ENCODE measurements at places on chromosomes 2 and 18.

DNA sequence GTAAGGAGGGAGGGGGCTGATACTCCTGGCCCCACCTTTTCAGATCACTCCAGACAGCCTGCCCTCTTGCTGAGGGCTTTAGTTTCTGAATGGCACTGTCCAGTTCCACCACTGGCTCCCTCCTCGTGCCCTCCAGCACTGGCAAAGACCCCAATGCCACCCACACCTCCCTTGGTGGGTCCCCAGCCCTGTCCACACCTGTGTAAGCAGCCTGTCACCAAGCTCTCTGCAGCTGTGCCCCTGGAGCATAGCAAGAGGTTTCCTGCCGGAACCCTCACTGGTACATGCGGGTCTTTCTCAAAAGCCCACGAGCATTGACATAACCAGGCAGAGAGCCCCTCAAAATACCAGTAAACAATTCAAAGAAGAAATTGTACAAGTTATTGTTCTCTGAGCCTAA, 17.6 kb upstream of the KIF1A start:
- DNase-seq: no peak

- no peak for DNase-seq
Observed at GRCh38 chr18:79382681-79383387, 12.9 kb upstream of the NFATC1 start.

DNA sequence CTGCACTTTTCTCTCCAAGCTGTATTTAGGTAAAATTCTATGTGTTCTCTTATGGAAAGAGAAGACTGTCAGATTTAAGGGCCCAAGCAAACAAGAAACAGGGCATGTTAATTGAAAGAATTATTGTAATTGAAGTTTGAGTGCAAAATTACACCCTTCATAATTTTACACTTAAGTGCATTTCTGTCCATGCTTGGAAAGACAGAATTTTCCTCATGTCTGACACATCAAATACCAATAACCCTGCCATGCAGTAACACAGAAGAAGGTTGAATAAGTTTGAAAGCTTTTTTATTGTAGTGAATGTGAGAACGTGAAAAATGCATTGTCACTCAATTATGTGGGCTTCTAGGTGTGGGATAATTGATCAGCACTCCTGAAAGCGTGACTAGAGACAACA, 52.9 kb upstream of the PARD3B start:
- no peak for DNase-seq

- DNase-seq: no peak
Observed at GRCh38 chr2:203578759-203579643, 43.9 kb upstream of the RAPH1 start.

- no peak for DNase-seq
Observed at GRCh38 chr2:157364257-157364974, 38.8 kb upstream of the ERMN start.

DNA sequence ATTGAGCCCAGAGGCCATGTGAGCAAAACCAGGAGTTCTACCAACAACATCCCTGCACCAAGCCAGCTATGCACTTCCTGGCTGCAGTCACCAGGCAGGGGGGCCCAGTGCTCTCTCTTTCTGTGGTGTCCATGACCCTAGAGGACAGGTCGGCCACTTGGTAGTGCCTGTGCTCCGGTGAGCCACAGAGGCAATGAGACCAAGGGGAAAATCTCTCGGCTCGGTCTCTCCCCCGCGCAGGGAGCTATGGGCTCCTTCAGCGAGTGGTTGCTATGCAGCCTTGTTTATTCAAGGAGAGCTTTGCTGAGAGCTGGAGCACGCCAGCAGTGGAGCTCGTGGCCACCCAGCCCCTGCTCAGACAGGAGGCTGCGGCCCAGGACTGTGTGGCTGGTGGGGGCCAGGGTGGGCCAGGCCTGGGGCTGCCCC, at the start of gene TOGARAM2:
Gene TOGARAM2, plus strand, starts transcription at position 283 of the 426 bp plus-strand sequence. CDS start 13,537 bp downstream, outside the sequence.
- no peak for DNase-seq
